ENCODE measurements at places on chromosomes 4 and X.

- no peak for DNase-seq
Observed at GRCh38 chr4:20538905-20539304, 161.4 kb upstream of the PACRGL start.

- no peak for DNase-seq
Observed at GRCh38 chr4:70687392-70687791, 940 bp upstream of the UTP3 start.

DNA sequence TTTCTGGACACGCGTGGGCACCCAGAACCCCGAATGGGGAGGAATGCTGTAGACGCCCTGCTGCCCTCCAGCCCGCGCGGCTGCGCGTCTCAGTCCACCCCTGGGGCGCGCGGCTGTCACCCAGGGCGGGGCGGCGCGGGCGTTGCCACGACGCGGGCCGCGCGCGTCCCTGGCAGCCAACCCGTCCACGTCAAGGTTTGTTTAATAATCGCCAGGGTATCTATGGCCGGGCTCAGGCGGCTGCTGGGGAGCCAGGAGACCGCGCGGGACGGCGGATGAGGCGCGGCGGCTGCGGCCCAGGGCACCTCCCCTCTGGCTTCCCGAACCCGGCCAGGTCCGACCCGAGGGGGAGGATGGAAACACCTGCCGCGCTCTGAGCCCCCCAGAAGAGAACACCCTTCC is at the start of gene SPATA18:
Gene SPATA18 (plus strand): TSS at position 92 of the 402 bp plus-strand sequence. CDS start 401 bp downstream, outside the sequence.
- DNase-seq, result no peak

GRCh38 chr4:181810711-181811110 is 432.5 kb upstream of the TENM3 start:
- DNase-seq, result no peak

GRCh38 chr4:66766557-66766956 is 778.7 kb downstream of the CENPC start:
- no peak for DNase-seq

GRCh38 chr4:8906991-8907595 is 35.5 kb upstream of the HMX1 start:
- DNase-seq, result no peak

DNA sequence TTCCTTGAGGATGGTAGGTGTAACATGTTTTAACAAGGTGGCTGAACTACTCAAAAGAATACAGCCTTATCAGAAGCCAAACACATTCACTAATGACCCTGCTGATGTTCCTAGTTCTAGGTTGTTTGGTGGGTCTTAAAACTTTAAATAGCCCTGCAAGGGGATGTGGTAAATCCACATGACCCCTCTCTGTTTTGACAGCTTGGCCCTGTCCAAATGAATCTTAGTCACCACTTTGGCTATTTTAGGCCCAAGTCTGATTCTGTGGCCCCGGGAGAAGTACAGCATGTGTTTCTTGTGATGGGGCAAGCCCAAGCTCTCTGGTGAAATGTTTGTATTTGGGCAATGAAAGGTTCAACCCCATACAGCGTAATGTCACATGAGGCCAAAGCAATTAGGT is 54.5 kb upstream of the GPR34 start:
- peak; percentile 47 for DNase-seq

DNA sequence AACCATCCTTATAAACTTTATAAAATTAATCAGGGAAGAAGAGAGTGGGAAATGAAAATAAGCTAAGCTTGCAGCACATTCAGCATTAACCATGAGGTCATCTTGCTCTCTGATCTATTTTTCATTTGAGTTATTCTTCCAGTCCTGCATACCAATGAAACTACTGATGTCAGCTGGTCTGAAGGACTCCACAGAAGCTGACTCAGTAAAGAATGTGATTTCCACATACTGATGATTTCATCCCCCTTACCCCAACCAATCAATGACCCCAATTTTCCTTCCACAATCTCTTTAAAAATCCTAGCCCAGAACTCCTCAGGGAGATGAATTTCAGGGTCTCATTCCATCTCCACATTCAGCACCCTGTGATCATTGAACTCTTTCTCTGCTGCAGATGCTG is 18.8 kb upstream of the DSPP start:
- DNase-seq, result no peak

- no peak for DNase-seq
Observed at GRCh38 chrX:1581132-1581531, 10.3 kb upstream of the AKAP17A start.

- no peak for DNase-seq
Observed at GRCh38 chrX:47091149-47091775, 13.0 kb downstream of the RGN start.

DNA sequence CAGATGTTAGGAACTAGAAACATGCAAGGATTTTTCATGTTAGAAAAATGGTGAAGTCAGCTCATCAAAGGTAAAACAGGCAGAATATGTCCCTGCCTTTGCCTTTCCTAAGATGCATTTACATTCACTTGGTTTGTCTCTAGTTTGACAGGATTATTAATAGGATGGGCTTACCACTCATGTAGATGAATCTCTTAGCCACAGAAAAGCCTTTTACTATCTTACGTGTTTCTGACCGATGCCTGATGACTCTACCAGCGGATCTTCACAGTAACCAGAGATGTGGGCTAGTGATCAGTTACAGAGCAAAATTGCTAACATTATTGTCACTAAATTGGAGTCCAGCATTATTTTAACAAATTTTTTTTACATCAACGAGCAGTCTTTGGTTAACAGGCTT is 187.6 kb downstream of the MAML3 start:
- no peak for DNase-seq
